Activated T-cell treated with anti-CD3 and anti-CD28 coated beads for 1 hour (primary cell): ENCODE measurements at places on chromosomes 12 and 14.

GRCh38 chr14:80364274-80364673 lies 153.0 kb upstream of the DIO2 start:
- no peak for DNase-seq

DNA sequence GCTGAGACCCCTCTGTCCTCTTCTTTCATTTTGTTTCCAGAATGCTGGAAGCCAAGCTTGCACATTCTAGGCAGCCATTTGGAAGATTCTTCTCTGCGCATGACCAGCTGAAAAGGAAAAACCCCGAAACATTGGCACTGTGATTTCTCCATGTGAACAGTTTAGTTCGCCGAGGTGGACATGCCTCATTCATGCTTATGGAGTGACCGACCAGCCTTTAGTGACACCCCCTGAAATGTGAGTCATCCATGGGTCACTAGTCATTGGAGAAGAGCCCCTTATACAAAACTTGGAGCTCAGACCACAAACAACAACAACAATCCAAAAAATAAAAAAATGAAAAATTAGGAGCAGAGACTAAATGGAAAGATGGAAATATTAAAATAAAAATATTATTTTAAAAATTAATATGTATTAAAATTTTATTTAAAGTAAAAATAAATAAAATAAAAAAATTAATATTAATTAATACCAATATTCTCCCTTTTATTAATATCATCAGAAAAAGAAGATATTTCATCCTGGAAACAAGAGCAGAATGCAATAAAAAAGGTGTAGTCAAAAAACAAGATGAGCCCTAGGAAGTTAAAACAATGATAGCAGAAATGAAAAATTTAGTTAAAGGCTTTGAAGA lies 9.5 kb upstream of the KRT7 start:
- no peak for DNase-seq

GRCh38 chr12:92208613-92209121 lies 63.0 kb upstream of the BTG1 start:
- DNase-seq, result no peak

DNA sequence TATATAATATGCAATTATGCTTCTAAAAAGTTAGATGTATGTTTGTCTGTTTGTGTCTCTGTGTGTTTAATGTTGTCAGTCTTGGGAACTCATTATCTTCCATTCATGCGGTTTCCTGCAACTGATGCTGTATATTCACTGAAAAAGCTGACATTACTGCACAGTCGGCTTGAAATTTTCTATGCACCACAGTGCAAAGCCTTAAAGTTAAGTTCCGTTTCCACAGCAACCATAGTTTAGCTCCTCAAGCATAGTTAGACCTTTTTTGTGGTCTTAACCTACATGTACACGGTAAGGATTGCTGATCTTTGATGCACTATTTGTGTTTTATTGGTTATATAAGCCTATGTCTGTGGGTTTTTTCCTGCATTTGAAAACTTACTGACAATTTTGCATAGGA lies 309.4 kb downstream of the KCNC2 start:
- DNase-seq, result no peak
